ENCODE measurements at places on chromosomes 12 and 14.

DNA sequence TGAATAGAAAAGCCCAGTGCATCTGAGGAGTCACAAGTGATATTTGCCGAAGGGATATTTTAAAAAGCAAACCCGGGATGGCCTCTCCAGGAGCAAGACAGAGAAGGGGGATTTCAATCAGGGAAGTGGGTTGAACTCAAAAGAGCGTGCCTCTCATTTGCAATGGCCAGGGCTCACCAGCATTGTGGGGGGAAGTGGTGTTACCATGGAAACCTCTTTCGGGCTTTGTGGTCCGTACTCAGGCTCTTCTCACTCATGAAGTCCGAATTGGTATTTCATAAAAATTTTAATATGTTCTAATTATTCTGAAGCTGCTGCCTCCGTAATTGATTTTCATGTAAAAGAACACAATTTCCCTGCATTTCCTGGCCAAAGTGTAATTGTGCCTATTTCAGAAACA is 79.8 kb downstream of the SLC15A4 start:
- no peak for DNase-seq

GRCh38 chr12:88922816-88923215 is 342.5 kb upstream of the KITLG start:
- DNase-seq = peak; percentile 33

GRCh38 chr12:70609739-70610491 is 27.3 kb downstream of the PTPRB start:
- DNase-seq = peak; percentile 43

DNA sequence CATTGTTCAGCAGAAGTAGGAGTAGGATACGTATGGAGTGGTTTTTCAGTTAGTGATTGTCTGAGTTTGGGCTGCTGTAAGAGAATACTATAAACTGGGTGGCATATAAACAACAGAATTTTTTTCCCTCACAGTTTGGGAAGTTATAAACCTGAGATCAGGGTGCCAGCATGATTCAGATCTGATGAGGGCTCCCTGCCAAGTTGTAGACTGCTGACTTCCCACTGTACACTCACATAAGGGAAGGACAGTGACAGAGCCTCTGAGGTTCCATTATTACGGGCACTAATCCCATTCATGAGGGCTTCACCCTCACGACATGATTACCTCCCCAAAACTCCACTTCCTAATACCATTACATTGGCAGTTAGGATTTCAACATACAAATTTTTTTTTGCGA is 50.7 kb downstream of the ACSM4 start:
- no peak for DNase-seq

DNA sequence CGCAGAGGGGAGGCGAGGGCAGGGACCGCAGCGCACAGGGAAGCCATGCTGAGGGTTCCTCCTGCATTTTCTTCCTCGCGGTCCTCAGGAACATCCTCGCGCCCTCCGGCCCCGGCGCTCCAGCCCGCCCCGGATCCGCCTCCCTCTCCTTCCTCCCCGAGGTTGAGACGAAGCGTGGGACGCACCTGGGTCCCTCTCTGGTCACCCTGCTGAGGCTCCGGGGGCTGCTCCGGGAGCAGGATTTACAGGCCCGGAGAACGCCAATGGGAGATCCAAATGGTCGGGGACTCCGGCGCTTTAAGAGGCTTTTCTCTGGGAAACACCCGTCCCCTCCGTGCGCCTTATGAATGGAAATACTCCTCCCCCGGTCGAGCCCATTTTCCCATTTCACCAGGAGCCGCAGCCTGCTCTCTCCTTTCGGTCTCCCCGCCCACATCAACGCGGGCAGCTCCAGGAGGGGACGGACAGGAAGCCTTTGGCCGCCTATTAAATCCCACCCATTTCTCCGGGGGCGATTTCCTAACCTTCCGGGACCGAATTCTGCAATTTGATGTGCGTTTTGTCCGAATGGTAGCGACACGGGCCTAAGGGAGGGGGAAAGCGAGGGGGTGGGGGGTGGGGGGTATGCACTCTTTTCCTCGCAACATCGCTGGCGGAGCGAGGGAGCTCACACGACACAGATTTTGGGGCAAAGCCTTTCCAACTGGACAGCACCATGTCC is at the start of gene UNC79:
Gene UNC79 (plus strand): TSS at position 625 of the 721 bp plus-strand sequence. CDS start 91 bp downstream, at position 716.
- no peak for DNase-seq

DNA sequence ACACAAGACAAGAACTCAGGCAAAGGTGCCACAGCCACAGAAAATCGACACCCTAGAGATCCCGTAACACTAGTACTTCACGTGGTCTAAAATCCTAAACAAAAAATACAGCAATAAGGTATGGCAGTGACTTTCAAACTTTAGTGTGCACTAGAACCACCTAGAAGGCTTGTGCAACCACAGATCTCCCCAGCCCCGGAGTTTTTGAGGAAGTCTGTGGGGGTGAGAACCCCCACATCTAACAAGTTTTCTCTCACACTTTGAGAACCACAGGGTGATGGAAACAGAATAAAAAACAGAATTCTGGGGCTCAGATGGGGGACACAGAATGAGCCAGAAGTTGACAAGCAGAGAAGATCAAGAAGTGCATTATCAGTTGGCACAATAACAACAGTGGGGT is 254.0 kb downstream of the ANO6 start:
- no peak for DNase-seq

- peak; percentile 63 for DNase-seq
Measured at GRCh38 chr12:112537710-112538396, 119.1 kb downstream of the PTPN11 start.

Data from fibroblast of skin of scalp (primary cell).